ENCODE measurements at places on chromosomes 2 and 18.

DNA sequence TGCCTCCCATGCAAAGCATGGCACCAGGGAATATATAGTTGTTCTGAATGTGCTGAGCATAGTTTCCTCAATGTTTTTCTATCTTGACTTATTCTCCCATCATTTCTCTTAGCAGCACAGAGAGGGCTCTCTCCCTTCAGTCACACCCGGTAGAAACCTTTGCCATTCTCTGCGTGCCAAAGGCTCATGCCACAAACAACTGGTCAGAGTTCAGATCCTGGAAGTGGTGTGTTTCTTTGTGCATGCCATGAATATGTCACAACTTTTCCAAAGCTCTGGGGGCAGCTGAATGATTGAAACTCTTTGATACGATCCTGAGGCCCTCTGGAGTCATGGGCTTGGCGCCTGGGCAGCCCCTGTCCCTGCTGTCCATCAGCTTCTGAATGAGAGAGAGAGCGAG is 28.0 kb upstream of the EDAR start:
- DNase-seq = no peak

- DNase-seq = no peak
Observed at GRCh38 chr2:229927817-229928321, 5.6 kb downstream of the FBXO36 start.

GRCh38 chr18:52475325-52475724 is 135.3 kb downstream of the DCC start:
- DNase-seq = no peak

- DNase-seq = no peak
Observed at GRCh38 chr2:39542523-39542922, 105.4 kb upstream of the MAP4K3 start.

- no peak for DNase-seq
Observed at GRCh38 chr2:236308855-236309668, 44.9 kb upstream of the ASB18 start.

- DNase-seq = no peak
Observed at GRCh38 chr2:16073921-16074425, 133.6 kb downstream of the MYCN start.

GRCh38 chr18:78526923-78527711 is 452.5 kb upstream of the SALL3 start:
- DNase-seq = no peak

DNA sequence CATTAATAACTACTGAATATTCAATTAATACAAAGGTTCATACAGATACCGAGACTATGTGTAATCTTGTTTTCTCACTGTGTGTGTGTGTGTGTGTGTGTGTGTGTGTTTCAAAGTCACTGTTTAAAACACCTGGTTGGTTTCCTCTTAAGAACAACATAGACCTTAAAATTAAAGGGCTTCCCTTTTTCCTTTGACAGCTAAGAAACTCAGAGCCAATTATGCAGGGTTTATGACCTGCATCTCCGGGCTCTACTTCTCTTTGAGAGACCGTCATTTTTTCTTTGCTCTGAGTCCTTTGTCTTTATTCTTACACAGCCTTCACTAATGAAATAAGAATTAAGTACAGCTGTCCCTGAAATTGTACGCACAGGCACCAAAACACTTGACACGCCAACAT is 145.6 kb downstream of the HDAC4 start:
- DNase-seq = no peak

DNA sequence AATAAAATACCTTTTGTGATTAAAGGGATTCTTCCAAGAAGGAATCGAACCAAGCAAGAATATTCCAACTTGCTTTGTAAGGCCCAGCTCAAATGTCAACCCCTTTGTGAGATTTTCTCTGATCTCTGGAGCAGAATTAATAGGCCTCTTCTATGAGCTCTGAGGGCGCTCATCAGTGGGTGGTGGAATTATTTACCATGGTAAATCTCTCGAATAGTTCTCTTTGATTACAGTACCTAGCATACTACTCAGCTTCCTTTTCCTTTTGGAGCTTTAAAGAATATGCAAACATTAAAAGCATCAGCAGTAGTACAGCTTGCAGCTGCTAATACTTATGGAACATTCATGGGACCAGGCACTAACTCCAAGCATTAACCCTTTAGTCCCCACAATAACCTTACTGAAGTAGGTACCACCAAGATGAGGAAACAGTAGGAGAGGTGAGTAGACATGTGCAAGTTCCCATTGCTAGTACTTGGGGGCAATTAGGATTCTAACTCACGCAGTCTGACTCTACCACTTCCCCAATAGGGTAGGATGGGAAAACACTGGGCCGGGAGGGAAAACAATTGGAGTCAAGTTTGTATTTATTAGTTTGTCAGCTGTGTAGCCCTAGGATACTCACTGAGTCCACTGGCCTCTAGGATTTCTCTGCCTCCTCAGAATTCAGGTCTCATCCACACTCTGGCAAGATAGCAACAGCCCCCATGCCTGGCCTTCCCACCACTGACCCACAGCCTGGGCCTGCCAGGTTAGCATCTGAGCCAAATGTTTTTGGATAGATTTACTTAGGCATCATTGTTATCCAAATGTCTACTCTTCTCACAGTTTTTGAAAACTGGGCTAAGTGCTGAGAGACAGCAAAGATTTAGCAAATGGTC is 21.7 kb downstream of the ADD2 start:
- no peak for DNase-seq

GRCh38 chr2:121367246-121367900 is 82.4 kb upstream of the TFCP2L1 start:
- no peak for DNase-seq

DNA sequence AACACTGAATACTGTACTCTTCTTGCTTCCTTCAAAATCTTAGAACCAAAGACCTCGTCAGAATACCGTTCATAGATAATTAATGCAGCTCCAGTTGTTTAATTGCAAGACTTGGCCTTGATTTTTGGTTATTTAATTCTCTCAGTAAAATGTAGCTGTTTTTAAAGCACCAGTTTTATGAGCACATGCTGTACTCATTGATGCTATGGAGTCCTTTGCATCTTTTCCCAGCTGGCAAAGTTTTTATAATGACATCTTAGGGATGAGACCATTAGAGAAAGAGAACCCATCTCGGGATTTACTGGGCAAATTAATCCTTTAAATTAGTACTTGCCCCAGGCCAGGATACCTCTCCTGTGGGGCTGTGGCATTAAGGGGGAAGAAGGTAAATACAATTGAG is 199.3 kb downstream of the MEMO1 start:
- no peak for DNase-seq

DNA sequence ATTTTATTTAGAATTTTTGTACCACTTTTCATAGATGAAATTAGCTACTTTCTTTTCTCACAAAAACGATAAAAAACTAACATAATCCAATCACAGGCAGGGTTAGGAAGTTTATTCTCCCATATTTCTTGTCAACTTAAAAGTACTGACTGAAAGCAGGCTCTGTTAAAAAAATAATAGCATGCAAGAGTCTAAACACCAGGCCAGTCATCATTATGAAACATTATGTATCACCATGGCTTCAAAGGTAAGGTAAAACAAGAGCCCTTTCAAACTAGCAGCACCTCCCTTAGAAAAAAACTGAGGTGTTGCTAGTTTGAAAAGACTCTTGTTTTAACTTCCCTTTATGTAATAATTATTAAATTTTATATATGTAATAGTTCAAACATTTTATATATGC is 848.0 kb downstream of the RNF144A start:
- DNase-seq = no peak

GRCh38 chr18:42801706-42802105 is 313.8 kb downstream of the RIT2 start:
- no peak for DNase-seq

GRCh38 chr18:70659036-70659925 is 370.4 kb downstream of the SOCS6 start:
- no peak for DNase-seq

DNA sequence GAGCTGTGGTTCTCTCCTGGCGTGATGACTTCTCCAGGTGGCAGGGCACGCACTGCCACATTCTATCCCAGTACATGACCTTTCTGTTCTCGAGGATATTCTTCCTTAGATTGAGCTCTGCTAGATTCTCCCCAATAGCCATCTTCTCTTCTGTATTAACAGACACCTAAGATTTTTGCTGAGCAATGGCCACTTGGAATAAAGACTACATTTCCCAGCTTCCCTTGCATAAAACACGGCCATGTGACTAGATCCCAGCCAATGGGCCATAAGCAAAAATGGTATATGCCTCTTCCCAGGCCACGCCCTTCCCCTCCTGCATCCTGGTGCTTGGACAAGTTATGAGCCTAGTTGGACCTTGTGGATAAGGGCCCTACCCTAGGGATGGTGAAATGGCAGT is 82.1 kb downstream of the EIF2AK3 start:
- no peak for DNase-seq

DNA sequence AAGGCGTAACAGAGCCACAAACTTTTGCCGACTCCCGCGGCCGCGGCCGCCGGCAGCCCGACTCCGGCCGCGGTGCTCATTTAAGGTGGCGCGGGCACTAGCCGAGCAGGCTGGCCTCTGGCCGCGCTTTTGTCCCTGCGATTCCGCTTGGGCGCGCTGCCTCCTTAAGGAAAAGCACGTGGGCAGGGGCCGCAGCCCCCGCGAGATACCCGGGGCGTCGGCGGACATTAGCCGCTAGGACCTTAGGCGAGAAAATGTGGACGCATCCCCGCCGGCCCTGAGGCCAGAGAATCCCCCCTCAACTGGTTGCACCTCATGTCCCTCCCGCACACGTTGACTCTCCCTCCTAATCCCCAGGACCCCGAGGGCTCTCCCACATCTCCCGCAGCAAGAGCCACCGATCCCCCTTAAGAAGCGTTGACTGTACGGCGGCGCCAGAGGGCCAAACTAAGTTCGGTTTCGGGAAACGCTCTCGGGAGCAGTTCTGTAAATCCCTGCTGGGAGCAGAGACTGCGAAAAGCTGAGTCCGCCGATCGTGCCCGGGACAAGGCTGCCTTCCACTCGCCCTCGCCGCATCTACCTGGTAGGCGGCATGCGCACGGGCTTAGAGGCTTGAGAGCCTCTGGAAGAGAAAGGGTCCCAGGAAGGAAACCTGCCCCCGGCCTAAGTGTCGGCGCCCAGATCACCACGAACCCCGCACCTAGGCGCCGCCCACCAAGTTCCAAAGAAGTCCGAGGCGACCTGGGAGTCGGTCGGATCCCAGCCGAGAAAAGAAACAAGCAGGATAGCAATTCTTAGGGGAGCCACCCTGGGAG is 1.8 kb upstream of the SATB2 start:
- peak; percentile 54 for DNase-seq

- DNase-seq = no peak
Observed at GRCh38 chr2:218567797-218568189, 358 bp downstream of the USP37 start.
